ENCODE measurements at places on chromosomes 7 and 10.

GRCh38 chr7:134505856-134506255, 21.5 kb upstream of the AKR1B10 start:
- no peak for DNase-seq

GRCh38 chr10:100979791-100980272, 7.5 kb downstream of the MRPL43 start:
- DNase-seq: no peak

- DNase-seq: peak; percentile 49
Measured at GRCh38 chr7:93092757-93093370, 24.9 kb downstream of the SAMD9 start.

DNA sequence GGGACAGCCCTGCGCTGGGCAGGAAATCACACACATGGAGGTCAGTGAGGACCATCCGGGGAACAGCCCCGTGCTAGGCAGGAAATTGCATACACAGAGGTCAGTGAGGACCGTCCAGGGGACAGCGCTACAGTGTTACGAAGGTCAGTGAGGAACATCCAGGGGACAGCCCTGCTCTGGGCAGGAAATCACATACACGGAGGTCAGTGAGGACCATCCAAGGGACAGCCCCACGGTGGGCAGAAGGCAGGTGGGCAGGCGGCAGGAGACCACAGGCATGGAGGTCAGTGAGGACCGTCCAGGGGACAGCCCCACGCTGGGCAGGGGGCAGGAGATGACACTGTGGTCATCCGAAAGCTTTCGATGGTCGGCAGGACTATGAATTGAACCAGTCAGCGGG, 79.7 kb downstream of the PTPRN2 start:
- DNase-seq: no peak

DNA sequence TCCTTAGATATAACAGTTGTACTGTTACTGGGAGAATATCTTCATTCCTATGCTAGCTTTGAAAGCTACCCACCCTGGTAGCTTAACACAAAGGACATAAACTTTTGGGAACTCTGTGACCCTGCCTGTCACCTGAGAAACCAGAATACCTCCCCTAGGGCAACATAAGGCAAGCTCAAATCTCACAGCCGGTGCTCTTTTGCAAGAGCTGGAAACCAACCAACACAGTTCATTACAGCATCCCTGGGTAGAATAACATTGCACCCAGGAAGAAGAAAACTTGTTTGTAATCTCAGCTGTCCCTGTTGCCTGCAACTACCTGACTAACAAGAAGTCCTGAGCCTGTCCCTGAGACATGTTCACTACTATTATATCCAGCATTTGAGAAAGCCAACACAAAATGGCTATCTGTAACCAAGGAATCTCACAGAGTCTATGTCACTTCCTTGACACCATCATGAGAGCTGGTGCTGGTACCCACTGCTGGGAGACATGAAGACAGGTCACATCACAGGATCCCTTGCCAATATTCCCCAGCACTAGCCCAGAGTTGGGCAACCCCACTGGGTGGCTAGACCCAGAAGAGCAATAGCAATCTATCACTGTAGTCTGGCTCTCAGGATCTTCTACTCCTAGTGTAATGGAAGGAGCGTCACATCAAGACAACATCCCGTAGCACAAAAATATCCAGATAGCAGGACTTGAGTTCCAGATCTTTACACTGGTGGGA, 31.3 kb downstream of the AKR1C3 start:
- no peak for DNase-seq

GRCh38 chr7:47298636-47299035, 283.3 kb downstream of the TNS3 start:
- DNase-seq: no peak

DNA sequence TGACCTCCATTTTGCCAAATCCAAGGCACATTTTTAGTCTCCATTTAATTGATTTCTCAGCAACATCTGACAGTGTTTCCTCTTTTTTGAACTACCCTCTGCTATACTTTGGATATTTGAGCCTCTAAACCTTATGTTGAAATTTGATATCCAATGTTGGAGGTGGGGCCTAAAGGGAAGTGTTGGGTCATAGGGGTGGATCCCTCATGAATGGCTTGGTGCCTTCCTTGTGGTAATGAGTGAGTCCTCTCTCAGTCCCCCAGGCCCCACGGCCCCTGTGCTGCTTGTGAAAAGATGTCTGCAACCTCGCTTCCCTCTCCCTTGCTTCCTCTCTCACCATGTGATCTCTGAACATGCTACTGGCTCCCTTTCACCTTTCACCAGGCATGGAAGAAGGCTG, 96.8 kb upstream of the DGKB start:
- DNase-seq: no peak

DNA sequence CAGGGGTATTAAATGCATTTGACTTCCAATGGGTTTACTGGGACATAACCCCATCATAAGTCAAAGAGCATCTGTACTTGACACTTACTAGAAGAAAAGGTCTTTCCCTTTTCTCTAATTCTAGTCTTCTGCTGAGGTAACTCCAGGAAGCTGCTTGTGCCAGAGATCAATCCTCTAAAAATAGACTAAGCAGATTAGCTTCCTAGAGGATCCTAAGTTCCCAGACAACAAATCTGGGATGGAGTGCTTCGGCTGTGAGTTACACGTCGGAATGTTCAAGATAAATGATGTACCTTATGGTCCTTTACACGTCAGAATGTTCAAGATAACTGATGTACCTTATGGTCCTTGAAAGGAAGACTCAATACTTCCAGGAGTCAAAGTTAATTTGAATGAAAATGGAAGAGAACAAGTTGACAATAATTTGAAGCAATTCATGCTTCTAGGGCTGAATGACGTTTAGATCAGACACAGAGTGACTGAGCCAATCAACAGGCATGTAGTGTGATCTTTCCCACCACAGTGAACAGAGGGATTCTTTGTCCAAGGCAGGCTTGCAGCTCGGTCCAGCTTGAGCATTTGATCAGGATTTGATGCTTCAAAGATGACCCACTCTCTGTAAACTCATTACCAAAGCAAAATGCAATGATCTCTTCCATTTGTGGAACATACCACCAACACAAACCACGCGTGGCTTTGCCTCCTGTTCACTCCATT, 63.8 kb downstream of the SLC37A3 start:
- DNase-seq: no peak

- DNase-seq: peak; percentile 97
Measured at GRCh38 chr7:40808378-40808942, 673.7 kb downstream of the SUGCT start.

DNA sequence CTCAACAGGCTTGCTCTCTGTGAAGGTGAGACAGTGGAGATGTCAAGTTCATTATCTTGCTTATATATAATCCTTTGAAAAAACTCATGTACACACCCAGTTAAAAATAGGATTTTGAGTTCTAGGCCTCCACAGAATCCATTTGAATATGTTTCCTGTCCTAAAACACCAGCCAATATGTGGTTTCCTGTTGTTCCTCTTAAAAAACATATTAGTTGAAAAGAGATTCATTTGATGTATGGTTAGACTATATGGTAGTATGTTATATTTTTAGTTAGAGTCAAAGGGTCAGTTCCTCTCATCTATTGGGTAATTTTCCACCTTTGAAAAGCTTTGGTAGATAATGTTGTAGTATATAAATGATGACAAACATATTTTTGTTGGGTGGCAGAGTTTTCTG, 16.0 kb downstream of the PPP1R9A start:
- no peak for DNase-seq

- DNase-seq: no peak
Measured at GRCh38 chr7:5546626-5547025, 123.0 kb upstream of the TNRC18 start.

DNA sequence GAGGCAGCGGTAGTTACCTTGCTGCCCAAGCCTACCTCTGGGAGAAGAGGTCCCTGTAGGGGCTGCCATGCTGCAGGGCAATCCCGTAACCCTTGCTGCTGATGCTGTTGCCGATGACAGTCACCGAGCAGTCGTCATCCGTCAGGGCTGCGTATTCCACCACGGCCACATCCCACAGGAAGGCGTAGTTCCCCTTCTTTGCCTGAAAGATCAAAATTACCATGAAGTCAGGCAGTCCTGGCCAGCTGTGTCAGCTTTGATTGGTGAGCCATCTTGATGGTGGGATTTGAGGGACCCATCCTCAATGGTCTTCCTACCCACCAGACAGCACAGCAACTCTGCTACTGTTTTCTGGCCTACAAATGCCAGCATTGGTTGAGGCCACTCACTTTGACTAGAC, 746.8 kb downstream of the GRID1 start:
- no peak for DNase-seq

GRCh38 chr7:146131701-146132100, 15.1 kb downstream of the CNTNAP2 start:
- no peak for DNase-seq

DNA sequence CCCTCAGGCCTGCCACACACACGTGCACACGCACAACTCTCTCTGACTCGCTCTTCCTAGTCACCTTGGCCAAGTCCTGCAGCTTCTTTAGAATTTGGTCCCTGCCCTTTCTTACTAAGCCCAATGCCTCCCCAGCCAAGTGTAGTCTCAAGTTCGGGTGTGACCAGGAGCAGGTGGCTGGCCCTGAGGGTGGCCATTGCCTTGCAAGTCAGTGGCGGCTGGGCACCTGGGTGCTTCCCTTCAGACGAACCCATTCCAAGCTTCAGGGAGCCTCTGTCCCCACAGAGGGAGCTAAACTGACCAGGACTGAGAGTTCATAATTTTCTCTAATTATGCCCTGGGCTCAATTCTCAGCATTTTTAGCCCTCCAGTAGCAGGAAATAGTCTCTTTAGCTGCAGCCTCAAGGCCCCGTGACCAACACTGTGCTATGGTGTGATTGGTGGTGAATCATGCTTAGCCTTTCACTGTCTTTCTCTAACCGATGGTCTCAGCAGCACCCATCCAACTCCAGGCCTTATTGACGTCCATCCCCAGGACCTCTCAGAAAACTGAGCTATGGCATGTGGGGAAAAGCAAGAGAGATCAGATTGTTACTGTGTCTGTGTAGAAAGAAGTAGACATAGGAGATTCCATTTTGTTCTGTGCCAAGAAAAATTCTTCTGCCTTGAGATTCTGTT, 34.7 kb upstream of the FXYD4 start:
- peak; percentile 26 for DNase-seq

- DNase-seq: no peak
Measured at GRCh38 chr7:6228361-6229229, 43.8 kb downstream of the CYTH3 start.

DNA sequence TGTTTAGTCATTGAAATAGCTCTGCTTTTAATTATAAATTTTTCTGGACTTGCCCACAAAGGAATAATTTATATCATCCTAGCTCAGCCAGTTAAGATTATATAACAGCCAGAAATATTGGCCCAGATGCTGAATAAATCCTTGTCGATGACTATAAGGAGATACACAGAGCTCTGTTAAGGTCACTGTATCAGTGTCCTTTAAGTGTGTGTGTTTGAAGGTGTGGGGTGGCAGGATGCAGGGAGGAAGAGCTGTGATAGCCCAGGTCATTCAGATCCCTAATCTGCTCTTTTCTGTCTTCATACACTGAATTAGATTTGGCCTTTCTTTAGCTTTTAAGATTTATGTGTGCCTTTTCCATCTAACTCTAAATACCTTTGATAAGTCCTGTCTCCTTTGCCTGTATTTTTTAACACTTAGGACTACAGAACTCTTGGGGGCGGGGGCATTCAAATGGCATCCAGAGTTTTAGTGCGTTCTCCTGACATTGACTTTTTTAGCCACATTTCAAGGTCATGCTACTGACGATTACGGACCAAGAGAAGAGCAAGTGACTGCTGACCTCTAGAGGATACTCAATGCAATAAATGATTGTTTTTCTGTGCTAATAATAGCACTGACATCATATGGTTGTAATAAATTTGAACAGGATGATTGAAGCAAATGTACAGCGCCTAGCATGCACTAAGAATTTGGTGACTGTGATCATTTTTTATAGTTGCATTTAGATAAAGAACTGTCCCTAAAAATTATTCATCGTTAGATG, 172.3 kb downstream of the CACNB2 start:
- peak; percentile 37 for DNase-seq

- peak; percentile 40 for DNase-seq
Measured at GRCh38 chr10:57579926-57580325, 687.8 kb downstream of the IPMK start.

- DNase-seq: peak; percentile 8
Measured at GRCh38 chr7:130723784-130724183, 10.2 kb downstream of the KLF14 start.

GRCh38 chr7:27145165-27145913, 1.9 kb upstream of the HOXA5 start:
- no peak for DNase-seq

- DNase-seq: peak; percentile 55
Measured at GRCh38 chr10:99234041-99234790, 1.4 kb downstream of the HPSE2 start.

- DNase-seq: peak; percentile 4
Measured at GRCh38 chr7:135467207-135467711, 42.6 kb downstream of the CNOT4 start.

DNA sequence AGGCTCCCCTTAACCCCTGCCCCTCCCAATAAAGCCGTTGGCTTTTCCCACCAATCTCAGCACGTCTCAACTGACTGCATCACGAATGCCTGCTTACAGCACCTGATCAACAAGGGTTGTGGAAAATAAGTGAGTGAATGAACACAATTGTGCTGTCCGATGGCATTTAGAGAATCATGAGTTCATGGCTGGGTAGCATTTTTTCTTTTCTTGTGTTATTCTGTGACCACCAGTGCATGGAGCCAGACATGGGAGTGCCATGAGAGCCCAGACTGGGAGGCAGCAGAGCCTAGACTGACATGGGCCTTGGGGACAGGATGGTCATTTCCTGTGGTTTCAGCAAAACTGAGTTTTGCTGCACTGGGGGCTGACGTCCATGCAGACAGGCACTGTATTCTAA, 254.1 kb upstream of the IGFBP3 start:
- DNase-seq: no peak

GRCh38 chr7:133672866-133673265, 420.0 kb downstream of the EXOC4 start:
- DNase-seq: no peak

DNA sequence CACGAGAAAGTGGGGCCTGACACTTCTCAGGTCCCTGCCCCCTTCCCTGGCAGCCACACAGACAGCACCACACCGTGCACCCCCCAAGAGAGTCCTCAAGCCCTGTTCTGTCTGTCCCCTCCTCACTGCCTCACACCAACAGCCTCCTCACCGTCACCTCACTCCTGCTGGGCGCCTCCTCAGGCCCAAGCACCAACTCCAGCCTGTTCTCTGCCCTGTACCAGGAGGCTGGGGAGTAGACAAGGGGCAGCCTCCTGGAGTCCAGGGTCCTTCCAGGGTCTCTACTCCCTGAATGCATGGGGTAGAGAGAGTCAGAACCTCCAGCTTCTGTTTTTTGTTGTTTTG, 26.9 kb upstream of the ELN start:
- DNase-seq: no peak

Data from EL (cell line).